ENCODE measurements at places on chromosomes 3 and 15.

- DNase-seq = no peak
Observed at GRCh38 chr15:26772154-26773066, at the start of gene GABRB3. TSS of gene GABRB3 (minus strand) at chr15:26773066.

- DNase-seq = no peak
Observed at GRCh38 chr3:77137559-77137958, 97.7 kb downstream of the ROBO2 start.

GRCh38 chr3:46748170-46748569, 30.5 kb upstream of the PRSS50 start:
- no peak for DNase-seq

- DNase-seq = no peak
Observed at GRCh38 chr3:45966950-45967640, 23.8 kb downstream of the CXCR6 start.

DNA sequence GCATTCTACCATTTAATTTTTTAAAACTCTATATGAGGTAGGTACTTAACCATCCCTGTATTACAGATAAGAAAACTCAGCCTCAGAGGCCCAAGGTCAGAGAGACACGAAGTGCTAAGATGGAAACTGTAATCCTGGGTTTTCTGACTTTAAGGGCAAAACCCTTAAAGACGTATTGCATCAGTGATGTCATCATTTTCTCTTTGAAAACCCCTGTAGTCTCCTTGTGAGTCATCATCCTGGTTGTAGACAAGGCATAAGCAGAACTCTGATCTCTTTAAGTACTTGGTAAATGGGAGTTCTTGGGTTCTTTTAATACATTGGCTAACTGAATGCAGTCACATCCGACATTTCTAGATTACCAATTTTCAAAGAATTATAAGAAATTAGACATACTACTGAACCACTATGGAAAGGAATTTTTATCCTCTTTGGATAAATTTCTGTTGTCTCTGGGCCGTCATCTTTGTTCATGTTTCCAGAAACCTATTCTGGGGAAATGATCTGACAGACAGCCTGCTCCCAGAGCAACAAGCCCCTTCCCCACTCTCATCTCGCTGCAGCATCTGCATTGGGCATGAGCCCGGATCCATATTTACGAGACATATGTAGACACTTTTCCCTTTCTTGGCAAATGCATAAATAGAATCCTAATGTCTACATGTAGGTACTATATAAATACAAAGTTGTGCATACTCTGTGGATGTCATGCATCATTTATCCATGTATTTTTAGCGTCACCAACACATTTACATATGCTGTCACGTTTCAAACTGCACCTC, 48.7 kb upstream of the MDFIC2 start:
- peak; percentile 10 for DNase-seq

- no peak for DNase-seq
Observed at GRCh38 chr3:134085034-134085775, 55.5 kb upstream of the SLCO2A1 start.

GRCh38 chr3:76370749-76371520, 585.6 kb upstream of the ZNF717 start:
- DNase-seq = no peak

Data from stromal cell of bone marrow (primary cell).